NCI-H2081 treated with DMSO at 0.1 percent for 48 hours (cell line): ENCODE measurements at places on chromosomes 5 and 9.

GRCh38 chr9:137982200-137982599 lies 104.6 kb downstream of the CACNA1B start:
- no peak for DNase-seq

GRCh38 chr9:6842584-6842947 lies 84.8 kb downstream of the KDM4C start:
- DNase-seq: no peak

- DNase-seq: no peak
Observed at GRCh38 chr5:101679816-101680215, 616.3 kb downstream of the SLCO4C1 start.

DNA sequence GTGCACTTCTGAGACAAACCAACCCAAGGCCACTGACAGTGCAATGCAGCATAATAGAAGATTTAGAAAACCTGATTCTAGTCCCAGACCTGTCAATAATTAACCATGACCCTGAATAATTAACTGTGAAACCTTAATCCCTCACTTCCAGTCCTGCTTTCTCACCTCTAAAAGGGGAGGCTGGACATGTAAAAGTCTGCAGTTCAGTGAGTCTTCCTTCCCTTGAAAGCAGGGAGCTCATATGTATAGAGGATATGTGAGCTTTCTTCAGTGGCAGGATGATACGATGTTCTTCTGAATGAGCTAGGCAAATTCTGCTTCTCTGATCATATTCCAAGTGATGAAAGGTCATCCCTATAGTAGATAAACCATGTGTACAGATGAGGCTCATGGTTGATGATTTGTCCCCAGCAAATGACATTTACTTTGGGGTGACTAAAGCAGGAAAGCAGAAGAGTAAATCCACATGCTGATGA lies 2.9 kb downstream of the KCNV2 start:
- no peak for DNase-seq

- DNase-seq: no peak
Observed at GRCh38 chr5:148372166-148372725, 11.5 kb upstream of the FBXO38 start.

DNA sequence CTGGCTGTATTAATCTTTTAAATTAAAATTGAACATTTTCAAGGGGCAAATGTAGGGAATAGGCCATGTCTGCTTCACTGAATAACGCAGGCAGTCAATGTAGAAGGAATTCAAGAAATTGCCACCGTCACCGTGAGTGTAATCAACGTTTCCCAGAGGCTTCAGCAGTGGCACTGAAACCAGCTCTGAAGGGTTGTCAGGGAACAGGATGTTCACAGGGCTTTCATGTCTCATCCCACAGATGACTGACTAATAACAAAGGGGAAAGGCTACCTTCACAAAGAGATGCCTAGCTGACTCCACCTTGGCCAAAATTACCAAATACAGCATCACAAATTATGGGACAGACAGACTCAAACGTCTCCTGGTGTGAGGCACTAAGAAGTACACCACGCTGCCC lies 70.4 kb upstream of the SIMC1 start:
- DNase-seq: no peak

DNA sequence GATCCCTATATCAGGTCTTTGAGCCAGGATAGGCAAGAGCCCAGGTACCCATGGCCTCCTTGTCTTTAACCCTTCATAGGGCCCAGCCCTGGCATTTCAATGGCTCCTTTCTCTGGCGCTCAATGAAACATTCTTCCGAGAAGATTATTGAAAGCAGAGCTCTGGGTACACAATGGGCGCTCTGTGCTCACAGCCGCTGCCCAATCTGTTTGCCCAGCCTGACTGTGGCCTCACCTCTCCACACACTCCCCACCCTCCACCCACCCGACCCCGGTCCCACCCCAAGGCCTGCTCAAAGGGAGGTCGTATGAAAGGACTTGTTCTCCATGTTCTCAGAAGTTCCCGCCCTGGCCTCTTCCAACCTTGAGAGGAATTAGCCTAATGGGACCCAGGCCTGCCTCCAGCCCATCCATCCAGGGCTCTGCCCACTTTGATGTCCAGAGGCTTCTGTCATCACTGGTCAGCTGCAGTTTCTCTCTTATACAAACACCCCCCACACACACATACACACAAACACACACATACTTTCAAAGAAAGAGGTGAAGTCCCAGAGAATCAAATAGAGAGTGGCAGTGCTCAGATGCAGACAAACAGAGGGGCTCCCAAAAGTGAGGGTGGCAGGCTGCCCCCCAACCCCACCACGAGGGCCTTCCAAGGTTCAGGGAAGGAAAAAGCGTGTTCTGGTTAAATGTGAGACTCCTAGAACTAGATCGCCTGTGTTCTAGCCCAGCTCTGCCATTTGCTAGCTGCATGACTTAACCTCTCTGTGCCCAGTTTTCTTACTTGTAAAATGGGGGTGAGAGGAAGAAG lies 5.1 kb upstream of the ARSI start:
- DNase-seq: no peak

DNA sequence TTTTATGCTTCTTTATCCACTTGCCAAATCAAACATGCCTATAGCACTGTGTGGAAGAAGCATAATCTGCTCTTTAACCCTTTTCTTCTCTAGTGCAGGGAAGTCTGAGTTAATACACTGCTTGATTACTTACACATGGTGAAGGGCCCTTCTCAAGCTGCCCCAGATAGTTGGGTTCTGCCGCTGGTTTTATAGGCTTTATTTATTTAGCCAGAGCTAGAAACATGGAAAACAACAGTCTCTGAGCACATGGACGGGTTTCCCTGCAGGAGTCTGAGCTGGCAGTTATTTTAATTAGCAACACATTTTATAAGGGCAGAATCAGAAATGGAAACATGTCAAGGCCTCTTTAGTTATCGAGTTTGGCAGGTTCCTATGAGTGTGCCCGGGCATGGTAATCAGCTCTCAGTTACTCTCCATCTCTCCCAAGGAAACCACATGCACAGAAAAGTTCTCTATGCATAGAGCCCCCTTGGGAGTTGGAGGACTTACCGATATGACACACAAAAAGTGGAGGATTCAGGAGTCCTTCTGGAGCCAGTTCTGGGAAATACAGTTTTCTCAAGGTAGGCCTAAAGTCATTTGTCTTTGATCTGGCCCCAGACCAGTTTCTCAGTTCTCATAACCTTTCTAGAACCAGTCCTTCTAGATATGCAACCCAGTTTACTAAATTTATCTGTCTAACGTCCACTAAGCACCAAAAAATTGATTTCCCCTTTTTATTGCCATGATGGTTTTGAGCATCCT lies 564.8 kb downstream of the ACTL7B start:
- DNase-seq: no peak

DNA sequence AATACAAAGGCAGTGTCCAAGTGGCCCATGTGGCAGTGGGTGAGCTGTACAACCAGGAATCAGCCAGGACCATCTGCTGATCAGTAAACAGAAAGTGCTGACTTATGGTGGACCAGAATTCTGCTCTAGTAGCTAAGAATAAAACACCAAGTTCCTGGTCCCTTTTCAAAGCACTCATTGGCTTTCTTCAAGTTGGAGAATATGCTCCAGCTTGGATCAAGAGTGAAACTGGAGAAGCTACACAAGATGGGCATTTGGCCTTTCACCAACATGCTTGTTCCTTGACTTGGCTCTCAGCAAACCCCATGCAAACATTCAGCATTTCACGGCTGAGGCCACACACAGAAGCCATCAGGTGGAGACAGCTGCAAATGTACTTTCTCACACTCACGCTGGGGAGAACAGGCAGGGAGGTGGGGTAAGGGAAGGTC lies 32.1 kb downstream of the MARCHF3 start:
- no peak for DNase-seq

DNA sequence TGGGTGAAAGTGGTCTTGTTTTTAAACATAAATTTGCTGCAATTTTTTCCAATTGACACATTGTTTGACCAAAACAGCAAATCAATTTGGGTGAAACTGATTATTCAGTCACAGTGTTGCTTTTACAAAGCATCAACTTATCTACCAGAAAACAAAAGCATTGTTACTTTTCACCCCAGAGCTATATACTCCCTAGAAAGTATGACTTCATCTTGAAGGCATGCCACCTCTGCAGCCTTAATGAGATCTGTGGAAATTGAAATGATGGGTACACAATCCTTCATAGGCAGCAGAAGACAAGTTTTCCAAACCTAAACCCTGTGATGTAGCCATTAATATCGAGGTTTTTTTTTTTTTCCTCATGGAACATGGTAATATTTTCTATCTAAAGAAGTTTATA lies 615.9 kb downstream of the CHSY3 start:
- no peak for DNase-seq

DNA sequence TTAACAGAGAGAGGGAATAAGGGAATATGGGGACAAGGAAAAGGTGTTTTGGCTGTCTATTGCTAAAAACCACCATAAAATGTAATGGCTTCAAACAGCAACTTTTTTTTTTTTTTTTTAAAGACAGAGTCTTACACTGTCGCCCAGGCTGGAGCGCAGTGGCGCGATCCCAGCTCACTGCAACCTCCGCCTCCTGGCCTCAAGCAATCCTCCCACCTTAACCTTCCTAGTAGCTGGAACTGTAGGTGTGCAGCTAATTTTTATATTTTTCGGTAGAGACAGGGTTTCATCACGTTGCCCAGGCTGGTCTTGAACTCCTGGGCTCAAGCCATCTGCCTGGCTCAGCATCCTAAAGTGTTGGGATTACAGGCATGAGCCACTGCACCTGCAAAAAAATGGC lies 4.3 kb upstream of the SPATA24 start:
- no peak for DNase-seq

GRCh38 chr5:5492087-5492933 lies 69.8 kb downstream of the ICE1 start:
- DNase-seq: peak; percentile 80

- no peak for DNase-seq
Observed at GRCh38 chr5:141664733-141665461, 13.7 kb upstream of the FCHSD1 start.

- no peak for DNase-seq
Observed at GRCh38 chr5:151805414-151806223, 33.9 kb downstream of the G3BP1 start.

GRCh38 chr5:54909911-54910870 lies 75.2 kb downstream of the ESM1 start:
- no peak for DNase-seq

DNA sequence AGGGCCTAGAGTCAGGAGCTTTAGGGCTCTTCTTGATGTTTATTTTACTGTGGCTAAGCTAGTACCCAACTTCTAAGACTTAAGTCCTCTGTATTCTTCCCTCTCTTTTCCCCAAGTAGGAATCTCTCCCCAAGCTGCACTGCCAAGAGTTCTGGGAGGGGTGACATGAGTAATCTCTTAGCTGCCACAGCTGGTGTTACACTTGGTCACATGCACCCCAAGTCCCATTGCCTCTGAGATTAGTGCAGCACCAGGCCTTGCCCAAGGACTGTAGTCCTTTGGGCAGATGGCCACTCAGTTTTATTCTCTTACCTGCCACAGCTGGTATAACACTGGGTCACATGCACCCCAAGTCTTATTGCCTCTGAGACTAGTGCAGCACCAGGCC lies 114.7 kb upstream of the RIOK2 start:
- no peak for DNase-seq

- no peak for DNase-seq
Observed at GRCh38 chr5:177426566-177427210, at the start of gene GRK6. Gene GRK6 (plus strand): TSS chr5:177426676. CDS start chr5:177426846, 170 bp downstream.

DNA sequence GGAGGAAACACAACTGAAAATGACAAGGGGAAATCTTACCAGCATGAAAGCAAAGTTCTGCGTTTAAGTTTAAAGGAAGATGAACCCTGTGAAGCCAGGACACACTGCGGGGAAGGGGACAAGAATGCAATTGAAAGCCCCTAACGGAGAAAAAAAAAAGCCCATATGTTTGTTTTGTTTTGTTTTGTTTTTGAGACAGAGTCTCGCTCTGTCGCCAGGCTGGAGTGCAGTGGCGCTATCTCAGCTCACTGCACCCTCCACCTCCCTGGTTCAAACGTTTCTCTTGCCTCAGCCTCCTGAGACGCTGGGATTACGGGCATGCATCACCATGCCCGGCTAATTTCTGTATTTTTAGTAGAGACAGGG lies 2.9 kb downstream of the STK10 start:
- no peak for DNase-seq

DNA sequence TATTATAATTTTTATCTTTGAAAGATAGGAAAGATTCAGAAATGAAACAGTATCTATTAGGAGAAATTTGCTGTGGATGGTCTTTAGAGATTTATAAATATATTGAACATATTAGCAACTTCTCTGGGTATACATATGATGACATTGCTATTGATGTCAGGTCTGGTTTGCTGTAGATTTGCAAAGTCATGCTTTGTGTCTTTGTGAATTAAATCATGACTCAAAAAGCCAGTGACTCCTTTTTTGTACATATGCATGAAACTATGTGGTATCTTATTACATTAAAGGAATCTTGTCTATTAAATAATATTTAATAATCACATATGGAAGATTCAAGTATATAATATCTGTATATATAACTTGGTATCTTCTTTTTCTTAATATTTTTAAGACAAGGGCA lies 141.9 kb downstream of the ST8SIA4 start:
- no peak for DNase-seq

DNA sequence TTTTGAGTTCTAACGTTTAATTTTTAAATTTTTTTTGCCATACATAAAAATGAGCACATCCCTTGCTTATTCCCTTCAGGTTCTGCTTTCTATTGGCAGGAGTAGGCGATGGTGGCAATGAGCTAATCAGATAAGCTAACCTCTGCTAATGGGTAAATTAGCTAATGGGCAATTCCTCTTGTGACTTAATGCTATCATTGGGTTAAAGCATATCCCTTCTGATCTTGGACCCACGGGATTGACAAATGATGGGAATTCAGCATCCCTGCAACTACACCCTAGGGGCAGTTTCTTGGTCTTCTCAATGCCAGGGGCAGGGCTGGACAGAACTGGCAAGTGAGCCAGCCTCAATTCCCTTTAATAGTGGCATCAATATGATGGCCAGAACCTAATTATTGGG lies 70.2 kb upstream of the IL12B start:
- no peak for DNase-seq

- no peak for DNase-seq
Observed at GRCh38 chr5:113713051-113713450, 199.6 kb downstream of the YTHDC2 start.

- no peak for DNase-seq
Observed at GRCh38 chr9:102551346-102551745, 443.8 kb upstream of the CYLC2 start.

DNA sequence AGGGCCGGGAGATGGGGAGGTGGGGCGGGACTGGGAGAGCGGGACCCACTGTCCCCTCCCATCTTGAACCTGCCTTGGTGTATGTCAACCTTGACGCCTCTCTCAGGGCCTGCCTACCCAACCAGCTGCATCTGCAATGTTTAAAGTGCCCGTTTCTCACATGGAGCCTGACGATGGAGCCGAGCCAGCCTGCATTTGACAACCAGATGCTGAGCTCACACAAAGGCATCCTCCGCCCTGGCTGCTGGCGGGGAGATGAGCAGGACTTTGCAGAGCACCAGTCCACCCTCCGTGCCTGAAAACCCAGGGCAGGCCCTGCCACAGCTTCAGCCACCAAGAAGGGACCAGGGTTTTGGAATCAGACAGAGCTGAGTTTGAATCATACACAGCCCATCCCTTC lies 141.1 kb upstream of the SMIM23 start:
- no peak for DNase-seq

- no peak for DNase-seq
Observed at GRCh38 chr9:2591967-2592366, 29.6 kb upstream of the VLDLR start.

GRCh38 chr5:172666251-172666650 lies 25.2 kb downstream of the NEURL1B start:
- DNase-seq: no peak
